ENCODE measurements at places on chromosomes 3 and 15.

DNA sequence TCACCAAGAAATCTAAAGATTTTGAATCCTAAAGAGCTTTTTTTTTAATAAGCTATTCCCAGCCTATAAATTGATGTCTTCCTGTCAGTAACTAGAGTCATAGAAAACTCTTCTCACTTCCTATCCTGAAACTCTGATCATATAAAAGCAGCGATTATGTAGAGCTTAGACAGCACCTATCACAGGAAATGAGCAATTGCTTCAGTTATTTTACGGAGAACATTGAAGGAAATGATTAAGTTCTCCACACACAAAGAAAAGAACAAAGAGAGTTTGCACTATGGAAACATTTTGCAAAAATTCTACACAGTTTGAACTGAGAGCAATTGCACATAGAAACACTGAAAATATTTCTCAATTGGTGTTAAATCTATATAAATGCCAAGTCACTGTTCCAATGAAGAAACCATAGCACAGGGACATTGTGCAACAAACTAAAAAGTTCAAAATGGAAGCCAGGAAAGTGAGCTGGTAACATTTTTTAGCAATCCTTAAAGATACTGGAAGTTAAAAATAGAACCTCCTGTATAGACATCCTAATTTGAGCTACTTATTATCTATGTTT, 291.5 kb upstream of the ARHGEF26 start:
- no peak for DNase-seq

DNA sequence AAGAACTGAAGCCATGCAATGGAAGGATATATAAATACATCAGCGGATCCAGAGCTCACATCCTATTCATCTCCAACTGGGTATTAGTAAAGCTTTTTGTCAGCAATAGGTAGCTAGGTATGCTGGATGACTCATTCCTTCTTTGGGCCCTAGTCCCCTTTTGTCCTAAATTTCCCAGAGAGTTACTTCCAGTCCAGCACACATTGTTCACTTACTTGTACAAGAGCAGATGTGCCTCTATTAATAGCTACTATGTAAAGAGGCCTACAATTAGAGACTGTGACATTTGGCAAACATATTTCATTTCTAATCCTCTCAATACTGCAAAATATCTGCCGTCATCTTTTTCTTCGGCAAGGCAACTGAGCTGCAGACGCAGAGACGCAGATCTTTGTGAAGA, 1.7 kb upstream of the SLC4A7 start:
- no peak for DNase-seq

DNA sequence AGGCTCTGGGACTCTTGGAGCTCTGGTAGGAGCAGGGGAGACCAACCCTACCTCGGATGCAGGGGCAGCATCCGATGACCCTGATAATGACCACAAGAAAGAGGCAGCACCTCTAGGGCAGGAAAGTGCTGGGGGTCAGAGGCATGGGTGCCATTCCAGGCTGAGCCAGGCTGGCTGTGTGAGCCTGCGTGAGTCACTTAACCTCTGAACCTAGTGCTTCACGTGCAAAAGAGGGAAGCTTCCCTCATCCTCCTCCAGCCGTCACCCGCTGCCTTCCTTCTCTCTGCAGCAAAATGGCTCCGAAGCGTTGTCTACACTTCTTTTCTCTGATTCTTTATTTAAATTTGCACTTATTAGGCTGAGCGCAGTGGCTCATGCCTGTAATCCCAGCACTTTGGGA, 35.5 kb downstream of the ZDHHC19 start:
- no peak for DNase-seq

DNA sequence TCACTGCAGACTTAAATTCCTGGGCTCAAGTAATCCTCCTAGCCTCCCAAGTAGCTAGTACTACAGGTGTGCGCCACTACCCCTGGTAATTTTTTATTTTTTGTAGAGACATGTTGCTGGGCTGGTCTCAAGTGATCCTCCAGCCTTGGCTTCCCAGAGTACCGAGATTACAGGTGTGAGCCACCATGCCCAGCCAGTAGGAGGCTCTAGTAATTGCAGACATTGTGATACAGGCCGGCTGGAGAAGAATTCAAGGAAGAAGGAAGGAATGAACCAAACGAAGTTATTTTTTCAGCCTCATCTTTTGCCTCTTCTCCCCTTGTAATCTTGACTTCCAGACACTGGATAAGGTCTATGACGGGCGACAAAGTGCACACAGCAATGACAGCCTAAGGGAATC, 3.2 kb upstream of the PPP4R2 start:
- DNase-seq: no peak

- DNase-seq: no peak
Observed at GRCh38 chr3:58384381-58385090, 49.1 kb downstream of the PDHB start.

DNA sequence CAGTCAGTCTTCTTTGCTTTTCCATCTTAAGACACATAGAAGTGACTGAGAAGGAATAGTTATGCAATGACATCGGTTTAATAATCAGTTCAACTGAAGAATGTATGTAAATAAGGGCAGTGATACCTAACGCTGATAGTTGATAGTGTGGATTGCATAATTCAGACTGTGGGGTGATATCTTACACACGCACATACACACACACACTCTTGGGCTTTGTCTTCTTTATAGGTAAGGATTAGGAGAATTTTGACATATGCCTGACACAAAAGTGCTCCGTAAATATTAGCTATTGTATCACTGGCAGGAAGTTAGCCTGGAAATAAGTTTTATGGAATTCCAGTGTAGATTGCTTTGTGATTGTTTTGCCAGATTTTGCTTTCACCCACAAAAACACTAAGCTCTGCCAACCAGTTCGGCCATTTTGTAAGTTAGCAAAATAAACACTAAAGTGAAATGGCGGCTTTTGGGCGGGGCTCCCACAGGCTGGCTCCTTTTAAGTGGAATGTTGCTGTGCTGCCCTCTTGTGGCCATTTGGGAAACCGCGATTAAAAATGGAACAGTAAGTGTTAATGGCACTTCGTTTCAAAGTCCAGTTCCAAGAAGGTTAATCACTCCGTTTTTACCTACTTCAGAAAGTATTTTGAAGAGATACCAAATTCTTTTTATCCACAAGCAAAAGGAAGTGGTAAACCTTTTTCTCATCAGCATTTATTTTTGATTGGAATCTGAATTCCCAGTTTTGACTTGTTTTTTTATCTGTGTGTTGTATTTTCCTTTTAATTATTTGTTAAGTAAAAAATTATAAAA, 17.7 kb downstream of the CHD2 start:
- DNase-seq: peak; percentile 87

DNA sequence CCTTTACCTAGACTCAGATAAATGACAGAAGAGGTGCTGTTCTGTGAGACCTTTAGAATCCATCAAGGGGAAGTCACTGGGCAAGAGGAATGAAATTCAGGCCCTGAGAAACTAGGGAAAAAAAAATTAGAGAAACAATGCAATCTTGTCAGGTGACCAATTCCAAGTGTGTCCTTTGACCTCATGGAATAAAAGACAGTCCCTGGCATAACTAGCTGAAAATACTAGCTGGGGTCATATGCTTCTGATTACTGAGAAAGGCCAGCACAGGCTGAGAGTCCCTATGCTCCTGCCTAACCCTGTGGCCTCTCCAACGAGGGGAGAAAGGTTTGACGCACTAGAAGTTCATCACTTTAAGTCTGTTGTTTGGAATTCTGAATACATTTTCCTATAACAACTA, 167.3 kb downstream of the XXYLT1 start:
- no peak for DNase-seq

- no peak for DNase-seq
Observed at GRCh38 chr3:186368176-186368575, 6.1 kb upstream of the DGKG start.

DNA sequence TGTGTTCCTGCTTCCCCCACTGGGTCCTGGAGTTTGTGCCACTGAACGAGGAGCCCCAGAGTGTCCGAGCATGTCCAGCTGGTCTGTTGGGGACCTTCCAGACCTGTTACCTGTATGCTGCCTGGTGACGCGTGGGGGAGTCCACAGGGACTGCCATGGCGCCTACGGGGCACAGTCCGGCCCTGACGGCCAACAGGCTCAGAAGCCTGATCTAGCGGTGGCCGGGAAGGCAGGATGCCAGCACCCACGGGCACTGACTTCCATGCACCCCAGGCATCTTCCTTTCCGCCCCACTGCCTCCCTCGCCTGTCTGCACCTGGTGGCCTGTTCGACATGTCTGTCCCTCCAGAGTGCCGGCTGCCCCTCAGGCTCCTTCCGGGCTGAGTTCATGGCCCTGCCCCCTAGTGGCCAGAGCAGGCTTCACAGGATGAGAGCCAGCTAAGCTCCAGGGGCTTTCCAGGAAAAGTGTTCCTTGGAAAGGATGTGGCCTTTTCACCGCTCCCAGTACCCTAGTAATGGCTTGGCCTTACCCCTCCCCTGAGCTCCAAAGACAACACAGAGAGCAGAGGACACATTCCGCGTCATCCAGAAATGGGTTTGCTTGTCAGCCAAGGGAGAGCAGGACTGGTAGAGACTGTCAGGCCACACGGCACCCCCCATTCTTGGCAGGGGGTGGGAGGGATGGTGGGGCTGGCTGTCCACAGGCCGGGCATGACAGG, 35.7 kb downstream of the NGRN start:
- DNase-seq: peak; percentile 58

DNA sequence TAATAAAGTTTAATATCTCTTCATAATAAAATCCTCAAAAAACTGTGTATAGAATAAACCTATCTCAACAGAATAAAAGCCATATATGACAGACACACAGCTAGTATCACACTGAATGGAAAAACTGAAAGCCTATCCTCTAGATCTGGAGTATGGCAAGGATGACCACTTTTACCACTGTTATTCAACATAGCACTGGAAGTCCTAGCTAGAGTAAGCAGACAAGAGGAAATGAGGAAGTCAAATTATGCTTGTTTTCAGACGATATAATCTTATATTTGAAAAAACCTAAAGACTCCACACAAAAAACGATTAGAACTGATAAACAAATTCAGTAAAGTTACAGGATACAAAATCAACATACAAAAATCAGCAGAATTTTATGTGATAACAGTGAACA, 57.4 kb upstream of the DIPK2A start:
- no peak for DNase-seq

DNA sequence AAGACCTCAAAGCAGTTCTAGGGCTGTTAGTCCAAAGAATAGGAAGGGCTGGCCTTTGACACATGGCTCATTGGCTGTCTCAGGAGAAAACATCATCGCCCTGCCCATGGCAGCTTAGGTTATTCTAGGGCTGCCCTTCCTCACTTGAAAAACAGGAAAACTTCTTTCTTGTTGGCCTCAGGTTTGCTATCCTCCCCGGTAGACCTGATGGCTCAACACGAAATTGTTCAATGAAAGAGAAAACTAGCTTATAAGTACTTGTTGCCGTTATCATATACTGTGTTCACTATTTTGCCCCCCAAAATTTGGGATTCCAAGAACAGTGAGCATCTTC, 602 bp upstream of the SLTM start:
- no peak for DNase-seq

DNA sequence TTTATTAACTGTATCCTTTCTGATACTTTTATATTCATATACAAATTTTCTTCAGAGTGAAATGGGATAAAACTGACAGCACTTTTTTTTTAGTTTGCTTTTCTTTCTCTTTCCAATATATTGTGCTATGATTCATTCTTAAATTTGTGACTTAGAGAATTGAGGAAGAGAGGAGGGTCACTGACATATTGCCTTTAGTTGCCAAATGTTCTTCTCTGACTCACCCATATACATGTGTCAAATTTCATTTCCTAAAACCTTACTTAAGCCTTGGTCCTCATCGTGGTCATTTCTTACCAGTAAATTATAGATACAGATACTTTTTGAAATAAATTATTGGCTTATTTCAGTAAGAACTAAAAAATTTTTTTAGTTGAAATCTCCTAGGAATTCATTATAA, 53.9 kb downstream of the CLASP2 start:
- no peak for DNase-seq

DNA sequence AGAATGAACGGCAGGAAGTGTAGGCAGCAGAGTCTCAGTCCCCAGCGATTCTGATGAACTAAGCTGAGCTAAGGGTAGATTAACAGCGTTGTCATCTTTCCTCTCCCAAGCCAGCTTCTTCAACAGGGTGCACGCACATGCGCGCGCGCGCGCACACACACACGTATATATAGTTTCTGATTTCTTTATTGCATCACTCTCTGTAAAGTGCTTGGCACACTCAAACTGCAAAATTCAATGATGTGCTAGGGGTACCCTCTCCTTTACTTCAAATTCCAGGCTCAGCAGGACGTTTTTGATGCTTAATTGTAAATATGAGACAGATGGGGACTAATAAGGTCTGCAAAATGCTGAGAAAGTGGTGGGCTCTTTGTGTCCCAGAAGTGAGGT, 26.1 kb upstream of the VPS8 start:
- DNase-seq: no peak

All from HepG2 (cell line).